ENCODE measurements at places on chromosomes 2 and 18.

- no peak for DNase-seq
Observed at GRCh38 chr18:68983126-68983525, 185.2 kb downstream of the CCDC102B start.

- DNase-seq, result no peak
Observed at GRCh38 chr2:122692400-122693083, 937.1 kb downstream of the TSN start.

GRCh38 chr2:74756356-74756890 is 77.5 kb upstream of the HK2 start:
- DNase-seq, result no peak

GRCh38 chr2:151840216-151841046 is 12.2 kb upstream of the ARL5A start:
- DNase-seq, result no peak

- DNase-seq, result no peak
Observed at GRCh38 chr18:49029628-49030027, 78.9 kb upstream of the SMAD7 start.

DNA sequence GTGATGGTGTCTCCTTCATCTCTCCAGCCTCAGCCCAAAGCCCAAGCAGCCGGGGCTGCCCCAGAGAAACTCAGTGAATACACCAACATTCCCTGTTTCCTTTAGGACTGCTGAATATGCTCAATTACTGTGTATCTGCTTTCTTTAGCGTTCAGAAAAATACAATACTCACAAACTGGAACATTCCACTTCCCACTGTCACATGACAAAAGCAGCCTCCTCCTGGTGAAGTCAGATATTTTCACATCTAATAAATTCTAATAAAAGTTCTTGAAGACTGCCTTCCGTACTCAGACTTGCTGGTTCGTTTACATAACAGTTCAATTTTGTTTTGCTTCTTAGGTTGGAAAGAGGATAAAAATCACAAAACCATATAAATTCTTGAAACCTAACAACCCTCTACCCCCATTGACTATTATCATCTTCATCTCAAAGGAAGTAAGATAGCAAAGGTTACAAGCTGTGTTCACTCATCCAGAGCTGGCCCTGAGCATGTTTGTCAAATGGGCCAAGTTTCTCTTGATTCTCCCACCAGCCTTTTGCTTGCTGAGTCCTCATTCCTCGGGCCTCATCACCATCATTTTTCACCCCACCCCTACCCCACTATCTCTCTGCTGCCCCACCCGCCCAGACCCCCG is 190.8 kb upstream of the HNRNPA3 start:
- no peak for DNase-seq

GRCh38 chr18:58466636-58467205 is 162.2 kb downstream of the ALPK2 start:
- no peak for DNase-seq

- no peak for DNase-seq
Observed at GRCh38 chr2:14633461-14634181, 1.1 kb downstream of the LRATD1 start.

DNA sequence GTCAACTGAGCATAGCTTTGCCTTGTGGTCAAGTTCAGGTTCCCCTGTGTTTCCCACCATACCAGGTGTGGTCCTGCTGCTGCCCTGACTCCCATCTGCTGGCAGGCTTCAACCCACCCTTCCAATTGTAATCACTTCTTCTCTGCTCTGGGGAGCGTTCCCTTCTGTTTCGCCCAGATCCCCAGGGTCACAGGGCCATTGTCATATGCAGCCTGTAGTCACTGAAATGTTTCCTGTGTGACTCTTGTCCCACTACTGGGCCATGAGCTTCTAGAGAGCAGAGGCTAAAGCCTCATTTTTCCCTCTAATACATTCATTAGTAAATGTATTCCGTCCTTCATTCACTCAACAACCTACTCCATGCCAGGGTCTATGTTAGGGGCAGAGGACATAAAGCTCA is 75.0 kb upstream of the LAPTM4A start:
- no peak for DNase-seq

GRCh38 chr18:2881840-2882195 is 35.0 kb downstream of the EMILIN2 start:
- DNase-seq, result no peak

DNA sequence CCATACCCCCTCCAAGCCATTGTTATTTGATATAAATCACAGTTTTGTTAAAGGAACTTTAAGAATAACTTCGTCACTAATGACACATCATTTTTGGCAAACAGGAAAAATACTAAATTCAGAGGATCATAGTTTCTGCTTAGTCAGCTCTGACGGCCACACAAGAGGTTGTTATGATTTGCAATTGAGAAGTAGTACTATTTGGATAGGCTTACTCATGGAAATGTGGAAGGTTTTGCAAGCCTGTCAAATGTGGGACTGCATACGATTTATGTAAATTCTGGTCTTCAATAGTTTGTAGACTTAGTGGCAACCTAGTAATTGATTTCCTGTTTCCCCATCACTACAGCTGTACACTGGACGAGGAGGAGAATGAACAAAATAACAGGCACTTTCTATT is 108.1 kb downstream of the ARHGEF33 start:
- no peak for DNase-seq

DNA sequence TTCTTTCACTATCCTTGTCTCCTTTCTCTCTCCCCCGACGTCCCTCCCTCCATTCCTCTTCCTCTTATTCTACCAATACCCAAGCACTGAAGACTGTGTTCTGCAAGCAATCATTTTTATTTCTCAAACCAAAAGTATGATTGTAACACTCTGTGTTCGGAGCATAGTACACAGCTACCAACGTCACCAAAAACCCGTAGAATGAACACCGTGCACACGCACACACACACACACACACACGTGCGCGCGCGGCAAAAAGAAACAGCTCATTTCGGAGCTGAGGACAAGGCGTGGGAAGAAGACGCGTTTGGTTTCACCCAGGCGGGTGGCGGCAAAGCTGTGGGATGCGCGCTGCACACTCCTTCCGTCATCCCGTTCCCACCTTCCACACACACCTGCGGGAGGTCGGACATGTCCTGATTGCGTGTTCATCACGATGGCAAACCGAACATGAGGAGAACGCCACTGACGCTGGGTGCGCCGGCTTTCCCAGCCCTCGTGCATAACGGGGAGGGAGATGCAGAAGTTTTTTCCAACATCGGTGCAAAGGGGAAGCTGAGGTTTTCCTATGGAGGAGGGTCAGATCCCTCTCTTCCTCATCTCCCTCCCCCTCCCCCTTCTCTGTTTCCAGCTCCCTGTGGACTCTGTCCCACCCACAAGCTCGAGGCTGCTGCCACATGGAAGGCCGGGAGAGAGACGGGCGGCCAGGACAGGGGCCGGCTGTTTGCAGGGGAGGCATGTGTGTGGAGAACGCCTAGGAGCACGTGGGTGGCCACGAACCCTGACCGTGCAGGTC is 20.4 kb downstream of the MBP start:
- no peak for DNase-seq

- no peak for DNase-seq
Observed at GRCh38 chr18:40754477-40754876, 1200.6 kb upstream of the PIK3C3 start.

Measured in central memory CD8-positive, alpha-beta T cell (primary cell).